T-helper 22 cell (primary cell): ENCODE measurements at places on chromosomes 6 and 20.

DNA sequence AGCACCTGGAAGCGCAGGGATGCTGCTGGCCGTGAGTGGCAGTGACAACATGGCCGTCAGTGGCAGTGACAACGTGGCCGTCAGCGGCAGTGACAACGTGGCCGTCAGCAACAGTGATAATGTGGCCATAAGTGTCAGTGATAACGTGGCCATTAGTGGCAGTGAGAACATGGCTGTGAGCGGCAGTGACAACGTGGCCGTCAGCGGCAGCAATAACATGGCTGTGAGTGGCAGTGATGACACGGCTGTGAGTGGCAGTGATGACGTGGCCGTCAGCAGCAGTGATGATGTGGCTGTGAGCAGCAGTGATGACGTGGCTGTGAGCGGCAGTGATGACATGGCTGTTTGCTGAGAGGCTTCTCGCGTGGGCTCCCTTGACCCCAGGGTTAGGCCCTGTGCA is 169.8 kb downstream of the ERMARD start:
- DNase-seq, result no peak

- DNase-seq, result no peak
Measured at GRCh38 chr6:20916086-20916485, 381.8 kb downstream of the CDKAL1 start.

GRCh38 chr6:153790876-153791473 is 248.1 kb upstream of the OPRM1 start:
- DNase-seq, result no peak

- DNase-seq, result no peak
Measured at GRCh38 chr6:104928141-104928540, 28.8 kb upstream of the LIN28B start.

GRCh38 chr6:132929141-132929540 is 114.8 kb downstream of the RPS12 start:
- no peak for DNase-seq

GRCh38 chr20:30419466-30419865 is 838.0 kb upstream of the DEFB115 start:
- DNase-seq, result no peak

DNA sequence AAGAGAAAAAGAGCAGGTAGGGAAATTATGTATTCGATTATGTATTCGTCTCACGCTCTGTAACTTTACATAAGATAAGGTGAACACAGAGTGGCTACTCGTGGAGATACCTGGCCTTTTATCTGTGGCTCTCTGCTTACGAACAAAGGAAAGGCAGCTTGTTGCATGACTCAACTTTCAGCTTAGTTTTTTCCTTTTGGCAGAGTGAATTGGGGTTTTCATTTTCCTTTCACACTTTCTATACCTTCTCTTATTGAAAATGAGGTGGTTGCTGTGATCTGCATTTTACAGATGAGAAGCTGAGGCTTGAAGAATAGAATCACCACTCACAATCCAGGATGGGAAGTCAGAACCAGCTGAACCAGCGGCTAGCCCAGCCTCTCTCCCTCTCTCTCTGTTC is 13.3 kb upstream of the KCNK15 start:
- no peak for DNase-seq

GRCh38 chr6:15962449-15962764 is 166.5 kb upstream of the MYLIP start:
- no peak for DNase-seq

DNA sequence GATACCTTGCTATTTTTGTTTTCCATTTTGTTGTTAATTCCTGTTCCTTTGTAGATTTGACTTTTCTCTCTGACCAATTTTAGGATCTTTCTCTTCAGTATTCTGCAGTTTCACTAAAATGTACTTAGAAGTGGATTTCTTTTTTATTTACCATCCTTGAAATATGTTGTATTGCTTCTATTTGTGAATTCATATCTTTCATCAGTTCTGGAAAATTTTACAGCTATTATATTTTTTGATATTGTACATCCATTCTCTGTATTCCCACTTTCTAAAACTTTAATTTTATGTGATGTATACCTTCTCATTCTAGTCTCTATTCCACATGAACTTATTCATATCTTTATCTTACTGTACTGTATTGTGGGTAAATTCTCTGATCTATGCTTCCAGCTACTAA is 9.7 kb upstream of the ALDH8A1 start:
- no peak for DNase-seq

DNA sequence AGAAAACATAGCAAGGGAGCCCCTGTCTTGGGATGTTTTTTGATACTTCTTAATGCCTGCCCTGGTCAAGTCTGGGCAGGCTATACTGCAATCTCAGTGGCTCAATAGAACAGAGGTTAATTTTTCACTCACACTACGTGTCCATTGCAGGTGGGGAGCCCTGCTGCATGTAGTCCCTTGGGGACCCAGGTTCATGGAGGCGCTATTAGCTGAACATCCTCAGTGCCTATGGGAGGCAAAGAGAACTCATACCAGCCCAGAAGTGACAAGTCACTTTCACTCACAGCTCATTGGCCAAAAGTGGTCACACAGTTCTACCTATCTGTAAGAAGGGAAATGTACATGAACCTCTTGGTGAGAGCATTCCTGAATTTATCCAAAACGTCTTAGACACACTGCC is 23.2 kb downstream of the CGA start:
- no peak for DNase-seq

- DNase-seq, result no peak
Measured at GRCh38 chr20:10315138-10315537, 96.5 kb downstream of the SNAP25 start.

GRCh38 chr6:19804205-19805128 is 32.7 kb upstream of the ID4 start:
- DNase-seq, result no peak

GRCh38 chr6:22062807-22063408 is 233.9 kb downstream of the PRL start:
- DNase-seq, result no peak

DNA sequence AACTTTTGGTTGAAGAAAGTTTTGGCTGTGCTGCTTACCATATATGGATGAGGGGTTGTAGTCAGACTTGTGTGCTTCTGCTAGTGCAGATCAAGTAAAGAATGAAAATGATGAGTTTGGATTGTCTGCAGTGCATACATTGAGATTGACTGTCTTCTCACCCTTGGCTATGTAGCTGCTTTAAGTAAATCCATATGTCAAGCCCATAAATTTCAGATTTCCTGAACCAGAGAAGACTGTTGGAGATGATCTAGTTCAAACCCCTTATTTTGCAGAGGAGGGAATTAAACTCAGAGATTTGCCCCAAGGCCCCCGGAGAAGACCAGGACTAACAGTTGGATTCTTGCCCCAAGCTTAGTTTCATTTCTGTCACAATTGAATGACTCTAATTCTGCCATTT is 67.2 kb downstream of the PKIB start:
- DNase-seq, result no peak

GRCh38 chr20:37102571-37102970 is 6.8 kb upstream of the RBL1 start:
- DNase-seq, result no peak

- no peak for DNase-seq
Measured at GRCh38 chr6:6614096-6614982, 25.8 kb downstream of the LY86 start.

GRCh38 chr6:11133281-11133680 is 21.8 kb upstream of the ERVFRD-1 start:
- DNase-seq, result no peak

DNA sequence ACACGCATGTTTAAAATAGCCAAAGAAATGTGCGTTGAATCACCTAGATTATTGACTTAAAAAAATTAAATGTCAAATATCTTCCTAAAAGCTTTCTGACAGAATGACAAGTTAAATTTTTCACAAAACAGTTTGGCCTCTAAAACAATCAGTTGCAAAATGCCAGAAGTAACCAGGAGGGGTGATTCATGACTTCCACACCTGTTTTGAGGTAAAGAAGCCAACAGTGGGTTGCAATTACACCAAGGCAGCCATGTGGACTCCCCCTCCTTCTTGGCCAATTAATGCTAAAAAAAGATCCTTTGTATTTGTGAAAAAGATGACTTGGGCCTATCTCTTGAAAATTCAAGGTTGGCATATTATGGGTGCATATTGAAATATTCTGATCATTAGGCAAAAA is 424.8 kb downstream of the CBLN4 start:
- DNase-seq, result no peak

DNA sequence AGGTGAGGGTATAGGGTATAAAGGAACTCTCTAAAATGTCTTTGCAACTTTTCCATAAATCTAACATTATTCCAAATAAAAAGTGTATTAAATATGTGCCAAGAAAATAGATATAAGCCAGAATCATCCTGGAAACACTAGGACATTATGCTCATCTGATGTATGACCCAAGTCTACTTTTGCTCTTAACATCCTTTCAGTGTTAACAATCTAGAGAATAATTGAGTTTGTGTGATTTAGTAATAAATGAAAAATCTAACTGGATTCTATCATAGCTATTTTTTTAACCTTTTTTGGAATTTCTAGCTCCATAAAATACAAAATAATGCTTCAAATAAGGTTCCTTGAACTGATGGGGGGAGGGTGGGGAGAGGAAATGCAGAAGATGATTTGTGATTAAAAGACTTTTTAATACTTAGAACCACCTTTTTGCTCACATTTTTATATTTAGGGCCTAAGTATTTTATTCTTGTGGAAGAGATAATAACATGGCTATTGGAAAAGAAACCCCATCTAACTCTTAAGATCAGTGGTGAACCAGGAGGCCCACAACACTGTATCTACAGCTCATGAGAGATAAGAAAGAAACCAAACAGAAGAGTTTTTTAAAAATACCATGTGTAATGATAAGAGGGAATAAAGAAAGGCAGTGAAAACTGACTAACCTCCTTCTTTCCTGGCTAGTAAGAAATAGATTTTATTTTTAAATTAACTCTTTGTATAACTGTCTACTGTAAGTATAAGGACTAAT is 68.5 kb downstream of the PDSS2 start:
- no peak for DNase-seq

- no peak for DNase-seq
Measured at GRCh38 chr6:43717389-43717788, 29.8 kb upstream of the MRPS18A start.

GRCh38 chr6:119966484-119966883 is 616.9 kb upstream of the MAN1A1 start:
- no peak for DNase-seq

DNA sequence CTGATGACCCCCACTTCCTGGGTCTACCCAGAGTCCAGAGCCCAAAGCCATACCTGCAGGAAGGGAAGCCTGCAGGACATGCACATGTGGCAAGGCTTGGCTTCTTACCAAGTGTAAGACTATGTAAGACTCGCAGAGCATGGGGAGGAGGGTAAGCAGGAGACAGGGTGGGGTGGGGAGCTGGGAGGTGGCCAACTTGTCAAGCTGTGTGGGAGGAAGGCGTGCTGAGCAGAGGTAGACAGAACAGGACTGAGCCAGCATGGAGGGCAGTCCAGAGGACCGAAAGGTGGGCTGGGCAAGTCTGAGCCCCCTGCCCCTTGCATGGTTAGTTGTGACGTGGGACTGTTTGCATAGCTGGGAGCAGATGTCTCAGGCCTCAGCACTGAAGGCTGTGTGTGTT is 53.4 kb upstream of the RNF24 start:
- DNase-seq, result no peak

DNA sequence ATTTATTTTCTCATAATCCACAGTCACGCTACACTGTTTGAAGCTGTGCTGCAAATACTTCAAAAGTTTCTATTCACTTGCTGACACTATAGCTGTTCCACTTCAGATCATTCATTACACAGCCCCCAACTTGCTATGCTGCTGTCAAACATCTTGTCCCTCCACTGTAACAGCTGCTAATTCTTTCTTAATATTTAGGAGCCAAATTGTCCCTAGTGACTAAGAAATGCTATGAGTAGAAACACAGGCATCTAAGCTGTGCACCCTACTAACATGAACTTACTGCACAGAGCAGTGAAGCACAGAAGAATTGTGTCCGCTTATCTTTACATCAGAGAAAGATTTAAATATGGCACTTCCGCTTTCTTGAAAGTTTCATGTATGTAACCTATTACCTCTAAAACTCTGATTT is 91.3 kb downstream of the PDE10A start:
- no peak for DNase-seq

GRCh38 chr6:69019832-69020231 is 384.8 kb downstream of the ADGRB3 start:
- no peak for DNase-seq

GRCh38 chr6:41371992-41372831 is 36.8 kb downstream of the NCR2 start:
- DNase-seq, result no peak

DNA sequence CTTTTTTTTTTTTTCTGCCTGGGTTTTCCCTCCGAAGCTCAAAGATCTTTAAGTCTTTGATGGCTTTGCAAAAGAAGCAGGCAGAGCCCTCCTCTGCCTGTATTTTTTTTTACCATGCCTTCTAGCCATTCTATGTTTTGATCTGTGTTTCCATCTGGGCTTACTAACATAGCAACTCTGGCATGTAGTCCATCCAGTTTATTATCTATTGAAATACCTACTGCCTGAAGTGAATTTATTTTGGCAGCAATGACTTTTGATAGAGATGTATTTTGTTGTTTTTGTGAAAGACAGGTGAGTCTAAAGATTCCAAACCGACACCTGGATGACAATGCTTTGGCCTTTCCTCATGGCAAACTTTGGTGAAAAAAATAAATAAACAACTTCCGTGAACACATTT is 1157.7 kb upstream of the MAP3K7 start:
- DNase-seq, result no peak

GRCh38 chr6:165659945-165660856 is 2.8 kb downstream of the PDE10A start:
- DNase-seq, result no peak

GRCh38 chr6:90820436-90820835 is 233.6 kb upstream of the MAP3K7 start:
- DNase-seq, result no peak
